Fibroblast of skin of scalp (primary cell): ENCODE measurements at places on chromosomes 7 and 10.

DNA sequence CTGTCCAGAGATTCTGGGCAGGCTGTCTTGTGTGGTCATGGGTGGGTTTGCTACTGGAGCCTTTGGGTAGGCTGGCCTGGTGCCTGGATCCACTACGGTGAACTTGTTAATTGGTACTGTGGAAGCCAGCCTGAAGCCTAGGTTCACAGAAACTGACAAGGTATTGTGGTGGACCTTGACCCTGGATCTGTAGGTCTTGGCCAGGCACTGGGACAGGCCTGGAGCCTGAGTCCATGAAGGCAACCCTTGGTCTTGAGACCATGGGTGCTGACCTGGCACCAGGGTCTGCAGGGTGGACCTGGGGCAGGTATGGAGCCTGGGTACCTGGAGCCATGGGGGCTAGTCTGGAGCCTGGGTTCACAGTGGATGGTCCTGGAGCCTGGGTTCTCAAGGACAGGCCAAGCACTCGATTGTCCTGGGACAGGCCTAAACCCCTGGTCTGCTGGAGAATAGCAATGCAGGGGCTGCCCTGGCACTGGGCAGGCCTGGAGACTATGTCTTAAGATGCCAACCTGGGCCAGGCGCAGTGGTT is 85.8 kb downstream of the CCDC3 start:
- no peak for DNase-seq

DNA sequence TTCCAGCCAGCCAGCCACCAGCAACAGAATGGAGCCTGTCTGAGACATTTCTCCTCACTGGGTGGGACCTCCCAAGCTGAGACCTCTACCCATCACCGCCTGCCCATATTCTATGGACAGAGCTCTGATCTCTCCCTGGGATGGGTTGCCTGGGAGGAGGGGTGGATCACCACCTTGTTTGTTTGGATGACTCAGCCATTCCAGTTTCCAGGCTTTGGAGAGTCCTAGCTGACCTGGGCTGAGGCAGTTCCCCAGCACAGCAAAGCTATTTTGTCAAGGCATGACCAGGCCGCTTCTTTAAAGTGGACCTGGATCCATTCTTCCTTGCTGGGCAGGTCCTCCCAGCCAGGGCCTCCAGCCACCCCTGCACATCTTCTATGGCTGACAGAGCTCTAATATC is 982.3 kb downstream of the DNAJB9 start:
- DNase-seq: no peak

DNA sequence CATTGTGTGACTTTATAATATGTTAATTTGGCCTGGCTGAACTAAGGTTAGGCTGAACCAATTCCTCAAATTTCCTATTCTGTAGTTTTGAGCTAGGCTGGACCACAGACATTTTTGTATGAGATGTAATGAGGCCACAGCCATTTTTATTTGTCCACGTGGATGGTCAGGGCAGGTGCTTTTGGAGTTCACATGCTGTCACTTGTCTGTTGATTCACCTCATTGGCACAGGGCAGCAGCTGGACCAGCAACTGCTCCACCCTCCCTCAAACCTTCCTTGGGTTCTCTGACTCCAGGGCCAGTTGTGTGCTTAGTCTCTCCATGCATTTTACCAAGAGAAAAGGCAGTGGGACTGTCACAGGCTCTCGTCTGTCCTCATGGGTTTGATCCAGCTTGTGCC is 76.1 kb upstream of the NPS start:
- DNase-seq: no peak

GRCh38 chr10:27537787-27538186 is 33.7 kb downstream of the RAB18 start:
- DNase-seq: no peak

GRCh38 chr10:49357910-49358309 is 38.0 kb downstream of the DRGX start:
- DNase-seq: no peak

DNA sequence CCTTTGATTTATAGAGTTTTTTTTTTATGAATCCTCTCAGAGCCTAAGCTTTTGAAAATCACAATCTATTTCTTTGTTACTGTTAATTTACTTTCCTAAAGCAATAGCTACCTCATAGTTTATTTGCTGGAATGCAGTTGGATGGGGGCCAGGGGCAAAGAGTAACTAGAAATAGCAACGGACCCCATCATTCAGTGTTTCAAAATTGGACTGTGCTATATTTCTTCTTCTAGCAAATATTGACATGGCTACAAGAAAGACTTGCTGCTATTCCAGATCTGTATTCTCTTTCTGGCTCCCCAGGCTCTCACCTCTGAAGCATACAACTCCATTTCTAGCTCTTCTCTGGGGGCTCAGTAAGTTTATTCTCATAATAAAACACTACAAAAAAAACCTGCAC is 661.6 kb upstream of the NRG3 start:
- DNase-seq: no peak

- peak; percentile 4 for DNase-seq
These were observed 589 bp upstream of the ZFAND4 start for GRCh38 chr10:45673074-45673648.

GRCh38 chr10:96482815-96483588 is 30.7 kb downstream of the TLL2 start:
- DNase-seq: no peak

GRCh38 chr10:71515531-71516172 is 118.9 kb downstream of the CDH23 start:
- no peak for DNase-seq

- DNase-seq: peak; percentile 14
These were observed 674 bp upstream of the FRA10AC1 start for GRCh38 chr10:93703066-93703465.

GRCh38 chr7:11830582-11831155 is 1.3 kb downstream of the THSD7A start:
- DNase-seq: peak; percentile 55

GRCh38 chr10:116324951-116325635 is 845 bp downstream of the CCDC172 start:
- no peak for DNase-seq

DNA sequence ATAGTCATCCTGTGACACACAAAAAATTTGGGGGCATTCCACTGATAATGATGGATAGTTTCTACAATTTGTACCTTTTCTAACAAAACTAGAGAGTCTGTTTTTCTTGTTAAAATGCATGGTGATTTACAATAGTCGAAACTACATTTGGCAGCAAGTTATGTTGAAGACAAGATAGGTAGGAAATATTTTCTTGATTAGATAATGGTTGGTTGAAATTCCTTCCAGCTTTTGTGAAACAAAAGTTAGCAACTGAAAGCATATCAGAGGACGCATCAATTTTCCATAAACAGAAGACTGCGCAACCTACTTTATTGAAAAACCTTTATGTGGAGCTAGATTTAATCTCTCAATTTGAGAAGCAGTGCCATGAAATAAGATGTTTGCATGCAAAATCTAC is 155.8 kb upstream of the GLI3 start:
- no peak for DNase-seq

GRCh38 chr10:96673318-96674099 is 46.8 kb downstream of the PIK3AP1 start:
- DNase-seq: no peak

- DNase-seq: peak; percentile 19
These were observed 114.5 kb downstream of the TMEM130 start for GRCh38 chr7:98755138-98755898.

DNA sequence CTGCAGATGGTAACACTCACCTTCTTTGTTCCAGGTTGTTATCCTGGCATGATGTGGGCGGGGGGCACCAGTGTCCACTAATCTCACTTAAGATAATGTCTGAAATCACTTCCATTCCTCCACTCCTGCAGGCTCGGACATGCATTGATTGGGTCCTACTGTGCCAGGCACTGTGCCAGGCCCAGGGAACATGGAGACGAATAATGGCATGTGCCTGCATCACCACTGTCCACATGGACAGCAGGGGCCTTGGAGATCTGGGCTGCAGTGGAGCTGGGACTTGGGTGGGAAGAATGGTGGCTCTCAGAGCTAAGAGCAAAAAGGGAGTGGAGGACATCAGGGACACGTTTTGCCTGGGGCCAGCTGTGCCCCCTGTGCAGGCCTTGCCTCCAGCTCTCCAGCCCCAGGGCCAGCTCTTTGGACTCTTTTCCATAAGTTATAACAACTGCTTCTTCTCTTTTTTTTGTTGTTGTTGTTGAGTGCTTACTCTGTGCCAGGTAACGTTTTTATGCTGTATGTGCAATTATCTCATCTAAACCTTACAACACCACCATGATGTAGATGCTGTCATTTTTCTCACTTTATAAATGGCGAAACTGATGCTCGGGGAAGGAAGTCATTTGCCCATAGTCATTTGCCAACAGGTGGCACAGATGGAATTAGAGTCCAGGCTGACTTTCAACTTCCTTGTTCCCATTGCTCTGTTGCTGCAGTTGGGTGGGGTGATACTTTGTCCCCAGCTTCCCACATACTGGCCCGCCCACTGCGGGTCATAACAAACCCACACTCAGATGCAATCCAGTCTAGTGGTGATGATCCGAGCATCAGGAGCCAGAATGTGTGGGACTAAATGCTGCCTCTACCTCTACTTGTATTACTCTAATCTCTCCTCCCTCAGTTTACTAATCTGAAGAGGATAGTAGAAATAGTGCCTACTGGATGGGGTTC is 19.1 kb downstream of the PLPP4 start:
- DNase-seq: no peak

DNA sequence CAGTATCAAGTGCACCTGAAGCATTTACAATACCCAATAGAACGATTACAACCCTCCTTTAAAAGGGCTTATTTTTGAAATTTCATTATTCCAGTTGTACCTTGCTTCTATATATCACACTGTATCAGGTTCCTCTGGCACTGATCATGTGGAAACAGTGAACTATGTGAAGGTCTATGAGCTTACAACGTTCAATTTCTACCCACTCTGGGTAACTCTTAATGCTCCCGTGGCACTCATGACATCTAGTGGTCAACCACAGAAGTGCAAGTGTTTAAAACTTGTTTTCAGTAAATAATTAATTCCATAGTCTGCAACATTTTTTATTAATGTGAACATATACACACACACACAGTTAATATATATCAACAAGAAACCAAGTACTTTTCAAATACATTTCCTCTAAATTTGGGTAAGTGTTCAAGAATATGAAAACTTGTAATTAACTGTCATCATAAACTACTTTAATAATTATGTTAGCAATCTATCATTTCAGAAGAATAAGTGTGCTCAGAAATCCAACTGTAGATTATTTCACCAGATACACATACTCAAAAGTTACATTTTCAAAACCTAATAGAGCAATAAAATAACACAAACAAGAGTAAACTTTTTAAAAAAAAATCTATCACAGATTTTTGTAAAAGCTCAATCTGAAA is 61.0 kb downstream of the MPP7 start:
- peak; percentile 69 for DNase-seq

DNA sequence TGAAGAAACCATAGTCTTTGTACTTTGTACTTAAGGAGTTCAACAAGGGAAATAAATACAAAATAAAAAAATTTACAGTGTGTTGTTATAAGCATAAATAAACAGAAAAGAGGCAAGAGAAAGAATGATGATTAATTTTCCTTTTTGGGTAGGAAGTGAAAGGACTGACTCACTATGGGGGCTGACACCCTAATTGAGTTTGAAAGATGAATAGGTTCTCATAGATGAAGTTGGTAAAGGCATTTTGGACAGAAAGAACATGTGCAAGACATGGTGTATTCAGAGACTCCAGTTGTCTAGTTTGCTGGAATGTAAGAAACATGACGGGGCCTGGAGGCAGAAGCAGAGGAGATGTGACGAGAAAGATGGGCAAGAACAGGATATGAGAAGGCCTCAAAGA is 83.7 kb downstream of the VPS50 start:
- peak; percentile 31 for DNase-seq

GRCh38 chr10:117594722-117595121 is 52.2 kb downstream of the EMX2 start:
- DNase-seq: no peak

- no peak for DNase-seq
These were observed 572.1 kb upstream of the POM121L12 start for GRCh38 chr7:52463341-52463740.

GRCh38 chr7:135232720-135233119 is 918 bp upstream of the STRA8 start:
- no peak for DNase-seq

DNA sequence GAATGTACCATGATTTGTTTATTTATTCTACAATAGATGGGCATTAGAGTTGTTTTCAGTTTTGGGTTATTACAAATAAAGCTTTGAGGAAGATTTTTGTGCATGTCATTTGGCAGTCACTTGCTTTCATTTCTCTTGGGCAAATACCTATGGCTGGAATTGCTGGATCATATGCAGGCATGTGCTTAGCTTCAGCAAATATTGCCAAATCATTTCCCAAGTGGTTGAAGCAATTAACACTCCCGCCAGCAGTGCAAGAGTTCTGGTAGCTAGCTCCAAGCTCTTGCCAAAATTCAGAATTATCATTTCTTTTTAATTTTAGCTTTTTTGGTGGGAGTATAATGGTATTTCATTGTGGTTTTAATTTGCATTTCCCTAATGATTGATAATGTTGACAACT is 32.9 kb upstream of the PCBD1 start:
- no peak for DNase-seq

DNA sequence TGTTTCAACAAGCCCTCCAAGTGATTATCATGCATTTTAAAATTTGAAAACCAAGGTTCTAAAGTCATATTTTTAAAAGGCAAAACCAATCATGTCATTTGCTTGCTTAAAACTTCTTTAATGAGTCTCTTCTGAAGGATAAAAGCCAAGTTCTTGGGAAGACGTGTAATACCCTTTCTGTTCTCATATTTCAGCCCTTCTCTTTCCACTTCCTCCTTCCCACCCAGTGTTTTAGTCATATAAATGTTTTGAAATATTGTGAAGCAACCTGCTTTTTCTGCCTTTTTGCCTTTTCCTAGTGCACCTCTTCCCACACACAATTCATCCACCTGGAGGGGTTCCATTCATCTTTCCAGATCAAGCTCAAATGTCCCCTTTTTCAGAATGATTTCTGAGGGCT is 211.1 kb upstream of the LRRTM3 start:
- DNase-seq: peak; percentile 8

DNA sequence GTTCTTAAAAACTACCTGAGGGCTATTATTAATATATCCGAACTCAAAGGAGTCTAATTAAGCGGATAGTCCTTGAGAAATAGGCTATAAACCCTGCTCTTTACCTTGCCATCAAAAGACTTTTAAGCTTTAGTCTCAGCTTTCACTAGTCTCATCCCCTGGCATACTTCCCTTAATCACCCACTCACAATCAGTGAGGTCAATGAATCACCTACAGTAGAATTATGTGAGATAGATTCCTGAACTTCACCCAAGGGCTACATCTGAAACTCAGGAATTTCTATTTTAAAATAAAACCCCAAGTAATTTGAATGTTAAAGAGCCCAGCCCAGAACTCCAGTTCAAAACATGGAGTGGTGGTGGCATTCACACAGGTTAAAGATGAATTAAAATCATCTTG is 108.7 kb downstream of the ETV1 start:
- DNase-seq: peak; percentile 49

- DNase-seq: no peak
These were observed 99.0 kb upstream of the ITGB1 start for GRCh38 chr10:33056828-33057596.

GRCh38 chr10:96153070-96153469 is 23.0 kb downstream of the ZNF518A start:
- no peak for DNase-seq

- DNase-seq: no peak
These were observed 1.8 kb downstream of the EBF3 start for GRCh38 chr10:129962031-129962871.
